ENCODE measurements at places on chromosomes 3 and 15.

- DNase-seq = no peak
Measured at GRCh38 chr15:96334017-96334704, 3.7 kb downstream of the NR2F2 start.

- no peak for DNase-seq
Measured at GRCh38 chr3:111700054-111700453, 104.9 kb upstream of the ZBED2 start.

DNA sequence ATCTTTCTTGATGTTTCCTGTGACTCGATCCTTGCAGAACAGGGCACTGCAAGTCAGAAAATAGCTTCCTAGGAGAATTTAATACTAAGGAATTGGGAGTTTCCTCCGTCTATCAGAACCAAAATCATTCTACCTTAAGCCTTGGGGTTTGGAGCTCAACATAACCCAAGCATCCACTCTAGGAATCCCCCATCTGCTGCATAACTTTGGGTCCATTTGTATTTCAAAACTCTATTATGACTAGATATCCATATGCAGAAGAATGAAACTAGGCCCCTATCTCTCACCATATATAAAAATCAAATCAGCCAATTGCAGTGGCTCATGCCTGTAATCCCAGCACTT, 61.7 kb upstream of the AKAP13 start:
- DNase-seq = no peak

GRCh38 chr3:143375698-143376097, 256.1 kb downstream of the CHST2 start:
- DNase-seq = no peak

DNA sequence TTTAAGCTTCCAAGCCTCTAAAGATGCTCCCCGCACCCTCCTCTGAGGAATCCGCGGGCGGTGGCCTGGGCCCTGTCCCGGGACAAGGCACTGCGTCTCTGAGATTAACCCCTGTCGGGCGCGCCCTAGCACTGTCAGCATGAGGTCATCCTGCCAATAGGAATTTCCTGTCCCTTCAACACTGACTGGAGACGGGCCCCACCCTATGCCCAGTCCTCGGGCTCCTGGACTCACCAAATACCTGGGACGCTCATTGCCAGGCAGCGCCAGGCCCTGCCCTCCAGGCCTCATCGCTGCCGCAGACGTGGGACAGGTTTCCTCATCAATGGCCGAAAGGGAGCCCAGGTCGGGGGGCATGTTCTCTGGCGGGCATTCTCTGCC, 67.6 kb upstream of the SH3GL3 start:
- DNase-seq = no peak

DNA sequence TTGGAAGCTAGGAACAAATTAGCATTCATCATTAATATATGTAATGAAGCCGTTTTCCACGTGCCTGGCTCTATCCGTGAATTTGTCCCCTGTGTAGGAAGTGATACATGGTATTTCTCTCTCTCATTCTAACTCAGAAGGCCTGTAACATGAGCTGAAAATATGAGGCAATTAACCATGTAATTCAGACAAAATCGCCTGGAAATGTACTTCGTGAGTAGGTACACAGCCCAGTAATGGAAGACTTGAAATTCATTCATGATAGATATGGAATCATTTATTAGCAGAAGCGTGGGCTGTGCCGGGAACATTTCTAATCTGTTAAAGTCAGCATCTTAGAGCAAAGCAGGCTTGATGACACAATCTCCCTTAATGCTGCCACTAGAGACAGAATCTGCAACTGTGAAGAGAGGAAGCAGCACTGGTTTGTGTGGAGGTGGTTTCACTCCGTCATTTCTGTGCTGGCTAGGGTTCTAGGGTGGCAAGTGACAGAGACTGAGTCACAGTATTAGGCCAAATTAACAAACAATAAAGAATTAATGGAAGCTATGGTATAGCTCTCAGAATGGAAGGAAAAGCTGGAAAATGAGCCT, 225.0 kb upstream of the PROK2 start:
- peak; percentile 11 for DNase-seq

- DNase-seq = no peak
Measured at GRCh38 chr15:68430471-68431036, 1.4 kb downstream of the ITGA11 start.

- no peak for DNase-seq
Measured at GRCh38 chr15:71699977-71700376, 110.4 kb upstream of the NR2E3 start.

DNA sequence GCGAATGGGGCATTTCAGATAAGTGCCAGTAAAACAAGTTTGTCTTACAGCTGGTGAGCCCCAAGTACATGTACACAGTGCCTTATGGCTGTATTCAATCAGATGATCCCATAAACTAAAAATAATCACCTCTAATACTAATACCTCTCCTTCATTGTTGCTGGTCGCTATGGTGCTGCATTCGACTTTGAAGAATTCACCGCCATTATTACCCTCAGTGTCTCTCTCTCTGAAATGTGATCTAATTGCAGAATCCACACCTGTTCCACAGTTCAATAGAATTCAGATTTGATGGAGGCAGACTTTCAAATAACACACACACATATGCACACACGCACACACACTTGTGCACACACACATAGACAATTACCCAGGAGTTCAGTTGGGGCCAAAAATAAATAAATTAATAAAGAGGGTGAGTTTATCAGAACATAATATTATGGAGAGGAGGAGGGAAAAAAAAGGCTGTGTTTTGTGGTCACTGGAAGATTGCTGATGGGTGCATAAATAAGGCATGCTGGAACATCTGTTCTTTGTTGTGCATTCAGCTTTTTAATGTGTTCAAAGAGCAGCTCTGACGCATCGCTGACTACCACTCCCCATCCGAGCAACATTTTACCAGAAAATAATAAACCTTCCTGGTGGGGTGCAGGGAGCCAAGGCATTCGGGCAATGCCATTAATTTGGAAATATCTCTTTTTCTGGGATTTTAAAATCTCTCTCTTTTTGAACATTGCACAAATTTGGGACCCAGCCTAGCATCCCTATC, 235.7 kb downstream of the SATB1 start:
- peak; percentile 85 for DNase-seq

- DNase-seq = peak; percentile 94
Measured at GRCh38 chr15:41241221-41241964, 10.3 kb downstream of the CHP1 start.

DNA sequence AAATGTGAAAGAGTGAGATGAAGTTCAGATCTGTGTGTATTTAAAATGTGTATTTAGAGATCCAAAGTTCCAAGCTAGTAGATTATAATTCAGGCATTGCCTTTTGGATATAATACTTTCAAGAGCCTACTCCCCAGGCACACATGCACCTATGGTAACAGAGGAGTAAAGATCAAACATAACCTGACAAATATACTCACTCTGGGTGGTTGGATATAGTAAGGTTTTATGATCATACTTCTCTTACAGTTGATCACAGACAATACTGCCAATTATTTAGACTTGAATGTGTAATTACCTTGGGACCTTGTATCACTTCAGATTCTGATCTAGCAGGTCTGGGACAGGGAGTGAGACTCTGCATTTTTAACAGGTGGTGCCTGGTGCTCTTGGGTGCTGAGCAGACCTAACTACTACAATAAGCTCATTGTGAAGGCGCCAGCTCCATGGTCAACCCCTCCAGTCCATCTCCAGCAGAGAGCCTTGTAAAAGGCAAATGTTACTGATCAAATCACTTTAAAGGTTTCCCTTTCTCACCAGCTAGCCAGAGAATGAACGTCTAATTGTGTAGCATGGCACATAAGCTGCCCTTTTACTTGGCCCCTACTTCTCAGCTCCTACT, 55.5 kb downstream of the NBEAL2 start:
- DNase-seq = peak; percentile 5

- no peak for DNase-seq
Measured at GRCh38 chr3:112779558-112780480, 66.8 kb downstream of the CD200R1L start.

GRCh38 chr3:53709860-53710674, 136.2 kb downstream of the CHDH start:
- peak; percentile 80 for DNase-seq

DNA sequence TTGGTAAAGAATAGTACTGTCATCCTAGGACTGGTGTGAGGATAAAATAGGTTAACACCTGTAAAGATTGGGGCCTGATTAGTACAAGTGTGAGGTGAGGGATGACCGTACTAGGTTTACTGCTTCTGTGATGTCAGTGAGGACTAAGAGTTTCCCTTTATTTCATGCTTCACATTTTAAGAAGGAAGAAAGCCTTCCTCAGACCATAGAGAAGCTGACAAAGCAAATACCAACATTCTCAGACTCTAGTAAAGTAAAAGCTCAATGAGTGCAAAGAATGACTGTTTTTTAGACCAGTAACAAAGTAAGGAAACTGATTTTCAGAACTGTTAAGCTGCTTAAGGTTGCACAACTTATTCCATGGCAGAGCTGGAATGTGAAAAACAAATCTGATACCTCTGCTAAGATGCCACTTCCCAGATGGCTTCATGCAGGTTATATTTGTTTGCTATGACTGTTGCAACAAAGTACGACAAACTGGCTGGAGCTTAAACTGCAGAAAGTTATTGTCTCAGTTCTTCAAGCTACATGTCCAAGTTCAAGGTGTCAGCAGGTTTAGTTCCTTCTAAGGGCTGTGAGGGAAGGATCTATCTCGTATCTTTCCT, 354.9 kb downstream of the RSL24D1 start:
- DNase-seq = no peak

- DNase-seq = no peak
Measured at GRCh38 chr3:41464858-41465257, 265.6 kb downstream of the CTNNB1 start.

DNA sequence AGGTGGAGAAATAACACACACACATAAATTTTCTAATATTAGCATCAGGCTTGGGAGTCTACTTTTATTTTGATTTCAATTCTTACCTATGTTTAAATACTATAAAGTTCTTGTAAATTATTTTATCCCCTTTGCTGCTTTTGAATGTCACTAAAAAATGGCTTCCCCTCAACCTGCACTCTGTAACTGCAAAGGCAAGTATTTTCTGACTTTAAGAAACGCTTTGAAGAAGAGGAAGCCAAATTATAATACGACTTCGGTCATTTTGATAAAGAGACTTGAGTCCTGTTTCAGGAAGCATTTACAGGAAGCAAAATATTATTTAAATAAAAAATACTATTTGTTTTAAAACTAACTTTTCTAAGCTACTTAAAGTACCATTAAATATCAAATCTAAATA, 627.7 kb upstream of the AGTR1 start:
- no peak for DNase-seq

- DNase-seq = no peak
Measured at GRCh38 chr3:126556637-126557414, 1.9 kb downstream of the C3orf22 start.

DNA sequence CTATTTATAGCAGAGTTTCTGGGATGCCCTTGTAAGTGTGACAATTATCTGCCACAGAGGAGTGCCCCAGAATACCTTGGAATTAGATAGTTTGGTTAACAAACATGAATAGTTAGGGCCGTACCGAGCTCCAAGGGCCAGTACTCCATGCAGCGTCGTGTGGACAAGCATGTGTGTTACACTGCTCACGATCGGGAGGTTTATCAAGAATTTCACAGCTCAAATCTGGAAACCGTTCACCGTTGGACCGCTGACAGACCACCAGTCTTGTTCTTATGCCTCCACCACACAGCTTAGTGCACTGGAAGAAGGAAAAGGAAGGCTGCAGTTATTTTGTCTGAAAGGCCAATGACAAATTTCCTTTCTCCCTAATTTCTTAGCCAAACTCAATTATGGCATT, 93.7 kb downstream of the ADAMTS9 start:
- no peak for DNase-seq

- DNase-seq = peak; percentile 13
Measured at GRCh38 chr15:51688863-51689262, 7.6 kb downstream of the SCG3 start.

- DNase-seq = no peak
Measured at GRCh38 chr15:51752888-51753287, 1.5 kb downstream of the TMOD2 start.

DNA sequence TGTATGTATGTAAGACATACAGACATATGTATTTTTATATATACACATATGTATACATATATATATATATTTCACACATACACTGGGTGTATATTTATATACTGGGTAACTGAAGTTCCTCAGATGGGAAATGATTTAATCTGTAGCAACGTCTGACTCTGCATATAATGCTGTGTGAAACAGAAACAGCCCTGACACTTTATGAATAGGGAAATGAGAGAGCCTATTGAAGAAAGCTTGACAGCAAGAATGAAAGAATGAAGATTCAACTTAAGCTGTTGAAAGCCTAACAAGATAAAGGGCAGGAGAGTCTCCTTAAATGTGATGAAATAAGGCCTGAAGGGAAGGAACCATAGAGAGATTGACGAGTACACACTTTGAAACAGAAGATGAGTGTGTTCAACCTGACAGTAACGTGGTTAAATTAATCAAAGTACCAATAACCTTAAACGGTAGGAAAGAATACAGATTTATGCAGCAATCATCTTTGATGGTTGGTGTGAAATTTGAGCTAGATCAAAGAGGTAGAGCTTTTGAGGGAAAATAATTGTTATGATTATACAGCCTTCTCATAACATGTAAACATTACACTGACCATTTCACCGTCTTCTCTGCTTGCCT, 169.9 kb downstream of the MECOM start:
- peak; percentile 81 for DNase-seq

DNA sequence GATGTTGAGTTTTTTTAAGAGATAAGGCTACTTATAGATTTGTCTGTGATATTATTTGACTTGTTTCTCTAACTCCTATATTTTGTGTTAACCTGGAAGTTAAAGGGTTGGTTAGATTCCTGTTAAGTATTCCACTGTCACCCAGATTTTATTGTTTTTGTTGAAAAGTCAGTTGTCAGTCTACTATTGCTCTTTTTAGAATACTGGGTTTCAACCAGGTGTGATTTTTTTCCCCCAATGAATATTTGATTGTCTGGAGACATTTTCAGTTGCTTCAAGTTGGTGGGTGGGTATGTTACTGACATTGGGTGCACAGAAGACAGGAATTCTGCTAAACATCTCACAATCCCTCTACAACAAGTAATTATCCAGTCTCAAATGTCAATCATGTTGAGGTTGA, 43.8 kb upstream of the GPR149 start:
- DNase-seq = no peak

GRCh38 chr3:27939940-27940339, 217.8 kb upstream of the EOMES start:
- no peak for DNase-seq

GRCh38 chr3:134765468-134765867, 29.6 kb upstream of the EPHB1 start:
- no peak for DNase-seq
